ENCODE measurements at places on chromosomes 11 and 22.

- no peak for DNase-seq
Measured at GRCh38 chr11:75705541-75705940, 12.1 kb upstream of the MOGAT2 start.

GRCh38 chr11:114078423-114078822 lies 18.9 kb downstream of the ZBTB16 start:
- DNase-seq: no peak

GRCh38 chr11:119691701-119692539 lies 37.1 kb downstream of the NECTIN1 start:
- DNase-seq: no peak

DNA sequence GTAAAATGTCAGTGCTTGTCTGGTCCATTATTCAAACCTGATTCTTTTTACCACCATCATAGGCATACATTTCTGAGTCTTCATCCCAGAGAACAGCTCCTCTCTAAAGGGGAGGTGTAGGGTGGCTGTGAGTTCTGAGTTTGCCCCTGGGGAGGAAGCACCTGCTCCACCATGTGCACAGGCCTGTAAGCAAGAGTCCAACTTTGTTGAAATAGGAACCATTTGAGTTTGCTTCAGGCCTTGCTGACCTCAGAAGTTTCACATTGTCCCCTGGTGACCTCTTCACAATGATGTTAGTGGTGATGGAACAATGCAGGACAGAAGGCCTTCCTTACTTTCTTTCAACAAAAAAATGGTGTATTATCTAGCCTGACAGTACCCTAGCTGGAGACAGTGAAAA lies 54.6 kb upstream of the TOP3B start:
- no peak for DNase-seq

All from effector memory CD8-positive, alpha-beta T cell (primary cell).